ENCODE measurements at places on chromosomes 2 and 18.

DNA sequence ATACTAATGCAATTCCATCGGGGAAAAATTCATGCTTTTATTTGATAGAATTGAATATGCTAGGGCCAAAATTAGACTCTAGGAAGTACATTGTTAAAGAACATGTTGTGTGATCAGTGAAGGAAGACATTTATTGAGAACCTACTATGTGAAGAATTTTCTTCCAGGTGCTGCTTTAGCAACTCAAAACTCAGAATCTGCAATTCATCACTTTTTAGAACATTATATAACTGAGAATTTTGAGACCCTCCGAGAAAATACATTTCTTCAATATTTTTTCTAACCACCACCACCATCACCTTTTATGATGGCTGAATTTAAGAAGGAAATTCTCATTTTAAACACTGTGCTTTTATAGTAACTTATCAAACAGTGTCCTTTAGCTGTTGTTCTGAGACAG is 315.2 kb downstream of the FIGN start:
- no peak for DNase-seq
- no peak overlapping the region for H3K4me3 ChIP-seq
- H3K27ac ChIP-seq: no peak overlapping the region
- H3K27me3 ChIP-seq: no peaks in the 10 kb centered on the region
- no peaks in the 10 kb centered on the region for H3K4me1 ChIP-seq

DNA sequence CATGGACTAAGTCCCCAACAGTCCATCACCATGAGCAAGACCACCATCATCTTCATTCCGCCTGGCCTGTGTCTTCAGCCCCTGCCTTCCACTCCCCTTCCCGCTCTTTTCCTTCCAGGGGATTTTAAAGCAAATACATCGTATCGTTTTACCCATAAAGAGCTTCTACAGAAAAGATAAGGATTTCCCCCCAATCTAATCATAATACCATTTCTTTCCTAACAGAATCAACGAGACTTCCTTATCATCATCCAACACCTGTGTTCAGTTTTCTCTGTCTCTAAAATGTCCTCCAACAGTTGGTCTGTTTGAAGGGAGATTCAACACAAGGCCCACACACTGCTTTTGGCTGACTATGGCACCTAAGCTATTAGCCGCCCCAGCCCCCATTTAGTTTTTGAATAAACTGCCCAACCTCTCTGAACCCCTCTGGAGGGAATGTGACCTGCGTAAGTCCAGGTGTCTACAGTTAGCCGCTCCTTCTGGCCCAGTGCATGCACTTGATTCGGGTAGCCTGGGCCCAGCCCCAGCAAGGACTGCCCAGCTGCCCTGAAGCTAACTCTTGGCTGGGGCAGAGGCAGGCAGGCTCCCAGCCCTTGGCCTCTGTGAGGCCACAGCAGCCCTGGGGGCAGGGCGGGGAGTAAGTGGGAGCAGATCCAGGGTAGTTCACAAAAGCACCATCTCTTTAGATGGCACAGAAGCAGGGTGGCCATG is 25.3 kb upstream of the SEMA4C start:
- no peak overlapping the region for H3K4me3 ChIP-seq
- no peaks in the 10 kb centered on the region for H3K27me3 ChIP-seq
- H3K4me1 ChIP-seq: peaks cover 37% of the 10 kb centered on the region

- H3K27ac ChIP-seq: no peak overlapping the region
- no peaks in the 10 kb centered on the region for H3K27me3 ChIP-seq
- no peaks in the 10 kb centered on the region for H3K36me3 ChIP-seq
- H3K4me3 ChIP-seq: no peak overlapping the region
Observed at GRCh38 chr2:130972410-130972809, 120.8 kb downstream of the FAM168B start.

GRCh38 chr2:147051248-147051647 is 793.6 kb upstream of the ACVR2A start:
- no peak overlapping the region for H3K4me3 ChIP-seq
- H3K27me3 ChIP-seq: no peaks in the 10 kb centered on the region
- no peaks in the 10 kb centered on the region for H3K36me3 ChIP-seq
- H3K27ac ChIP-seq: no peak overlapping the region
- DNase-seq: no peak

DNA sequence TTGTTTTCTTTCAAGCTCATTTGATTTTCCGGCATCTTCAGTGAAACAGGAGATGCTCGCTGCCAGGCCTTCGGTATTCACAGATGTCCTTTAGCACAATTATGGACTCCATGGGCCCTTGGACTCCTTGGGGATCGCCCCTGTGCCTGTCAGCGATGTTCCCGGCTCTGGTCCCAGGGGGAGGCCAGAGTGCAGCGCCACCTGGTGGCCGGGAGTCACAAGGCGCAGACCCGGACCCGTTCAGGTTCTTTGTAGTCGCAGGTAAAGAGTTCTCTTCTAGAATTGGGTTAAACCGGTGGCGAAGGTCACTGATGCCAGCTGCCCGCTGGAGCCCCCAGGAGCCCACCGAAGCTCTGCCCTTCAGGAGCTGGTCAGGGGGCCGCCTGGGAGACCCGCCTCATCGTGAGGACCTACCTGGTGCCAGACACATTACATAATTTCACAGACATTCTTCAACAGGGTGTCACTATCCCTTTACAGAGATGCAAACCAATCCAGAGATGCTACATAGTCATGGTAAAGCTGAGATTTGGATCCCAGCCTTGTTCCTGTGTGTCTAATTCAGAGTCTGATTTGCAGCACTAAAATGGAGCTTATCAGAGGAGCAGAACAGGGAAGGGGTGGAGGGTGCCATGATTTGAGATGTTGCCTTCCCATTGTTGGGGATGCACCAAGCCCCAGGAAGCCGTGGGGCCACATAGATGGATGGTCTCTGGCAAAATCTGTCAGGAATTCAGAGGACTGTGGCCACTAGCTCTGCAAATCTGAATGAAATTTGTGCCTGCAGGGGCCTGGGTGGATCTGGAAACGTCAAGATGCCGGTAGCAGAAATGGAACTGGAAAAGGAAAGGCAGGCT is 6.0 kb upstream of the INPP5D start:
- H3K36me3 ChIP-seq: no peaks in the 10 kb centered on the region
- peaks cover 5% of the 10 kb centered on the region for H3K4me1 ChIP-seq
- H3K4me3 ChIP-seq: no peak overlapping the region
- DNase-seq: peak; percentile 83
- H3K27ac ChIP-seq: no peak overlapping the region

GRCh38 chr2:198371921-198372543 is 567.6 kb downstream of the PLCL1 start:
- no peak overlapping the region for H3K4me3 ChIP-seq
- no peaks in the 10 kb centered on the region for H3K4me1 ChIP-seq
- no peaks in the 10 kb centered on the region for H3K36me3 ChIP-seq
- H3K27me3 ChIP-seq: no peaks in the 10 kb centered on the region
- H3K27ac ChIP-seq: no peak overlapping the region

- H3K4me1 ChIP-seq: peaks cover 26% of the 10 kb centered on the region
- H3K27ac ChIP-seq: no peak overlapping the region
- H3K4me3 ChIP-seq: no peak overlapping the region
- H3K27me3 ChIP-seq: no peaks in the 10 kb centered on the region
- DNase-seq: no peak
- H3K36me3 ChIP-seq: no peaks in the 10 kb centered on the region
Observed at GRCh38 chr2:187686416-187687024, 132.3 kb upstream of the TFPI start.

DNA sequence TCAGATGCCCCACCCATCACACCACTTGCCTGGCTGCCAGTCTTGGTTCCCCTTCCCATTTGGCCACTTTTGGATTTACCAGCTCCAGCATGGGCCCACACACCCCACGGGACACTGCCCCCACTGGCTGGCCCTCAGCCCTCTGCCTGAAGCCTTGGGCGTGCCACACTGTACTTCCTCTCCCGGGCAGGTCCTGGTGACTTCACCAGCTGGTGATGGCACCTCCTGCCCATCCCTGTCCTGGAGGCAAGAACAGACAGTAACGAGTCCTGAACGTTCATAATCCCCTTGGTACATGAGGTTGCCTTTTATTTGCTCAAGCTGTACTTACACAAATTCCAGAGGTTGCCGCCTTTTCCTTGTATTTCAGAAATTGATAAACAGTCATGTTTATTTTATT is 81.1 kb downstream of the TMEM17 start:
- H3K4me1 ChIP-seq: no peaks in the 10 kb centered on the region
- no peaks in the 10 kb centered on the region for H3K36me3 ChIP-seq
- no peak for DNase-seq
- no peaks in the 10 kb centered on the region for H3K27me3 ChIP-seq

GRCh38 chr2:178238154-178238521 is 43.8 kb downstream of the OSBPL6 start:
- H3K27me3 ChIP-seq: no peaks in the 10 kb centered on the region
- no peak overlapping the region for H3K27ac ChIP-seq
- H3K36me3 ChIP-seq: no peaks in the 10 kb centered on the region
- peaks cover 10% of the 10 kb centered on the region for H3K4me1 ChIP-seq
- H3K4me3 ChIP-seq: no peak overlapping the region

GRCh38 chr2:11169333-11169732 is 14.1 kb downstream of the SLC66A3 start:
- peaks cover 4% of the 10 kb centered on the region for H3K36me3 ChIP-seq
- H3K27ac ChIP-seq: no peak overlapping the region
- H3K4me1 ChIP-seq: no peaks in the 10 kb centered on the region

GRCh38 chr18:76431437-76432273 is 63.4 kb downstream of the ZNF516 start:
- H3K36me3 ChIP-seq: peaks cover 26% of the 10 kb centered on the region
- H3K4me3 ChIP-seq: no peak overlapping the region
- no peaks in the 10 kb centered on the region for H3K27me3 ChIP-seq
- no peak overlapping the region for H3K27ac ChIP-seq
- no peak for DNase-seq
- H3K4me1 ChIP-seq: peaks cover 20% of the 10 kb centered on the region

- peaks cover 31% of the 10 kb centered on the region for H3K36me3 ChIP-seq
- no peaks in the 10 kb centered on the region for H3K27me3 ChIP-seq
- peaks cover 69% of the 10 kb centered on the region for H3K4me1 ChIP-seq
- H3K27ac ChIP-seq: peak overlapping the region; percentile 51
Observed at GRCh38 chr18:58177004-58177717, 133.1 kb downstream of the NEDD4L start.

DNA sequence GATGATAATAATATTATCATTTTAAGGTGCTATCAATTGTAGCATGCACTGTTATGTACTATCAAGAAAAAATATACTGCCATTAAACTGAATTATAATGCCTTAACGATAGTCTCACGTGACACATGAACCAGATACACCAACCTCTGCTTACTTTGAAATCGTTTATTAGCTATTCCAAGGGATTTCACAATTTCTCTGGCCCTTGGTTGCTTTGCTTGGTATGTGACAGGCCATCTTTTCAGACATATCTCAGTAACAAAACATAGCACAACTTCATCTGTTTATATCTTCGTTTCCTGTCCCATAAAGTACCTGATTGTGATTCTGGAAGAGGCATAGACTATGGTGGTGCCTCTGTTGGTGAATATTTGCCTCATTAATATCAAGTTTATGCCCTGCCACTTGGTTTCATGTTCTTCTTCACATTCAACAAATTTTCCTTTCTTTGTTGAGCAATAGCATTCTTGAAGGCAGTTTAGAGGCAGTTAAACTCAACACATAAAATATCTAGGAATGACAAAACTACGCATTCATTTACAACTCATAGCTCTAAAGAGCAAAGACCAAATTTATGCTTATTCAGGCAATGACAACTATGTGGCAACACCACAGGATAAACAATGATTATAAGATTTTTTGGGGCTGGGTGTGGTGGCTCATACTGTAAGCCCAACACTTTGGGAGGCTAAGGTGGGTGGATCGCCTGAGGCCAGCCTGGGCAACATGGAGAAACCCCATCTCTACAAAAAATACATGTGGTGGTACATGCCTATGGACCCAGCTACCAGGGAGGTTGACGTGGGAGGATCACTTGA is 84.3 kb downstream of the MCFD2 start:
- DNase-seq: no peak
- H3K27me3 ChIP-seq: peaks cover 35% of the 10 kb centered on the region
- H3K4me3 ChIP-seq: no peak overlapping the region
- H3K27ac ChIP-seq: no peak overlapping the region
- no peaks in the 10 kb centered on the region for H3K4me1 ChIP-seq

- DNase-seq: no peak
- H3K27me3 ChIP-seq: no peaks in the 10 kb centered on the region
- no peak overlapping the region for H3K27ac ChIP-seq
- H3K4me3 ChIP-seq: no peak overlapping the region
- no peaks in the 10 kb centered on the region for H3K36me3 ChIP-seq
- H3K4me1 ChIP-seq: no peaks in the 10 kb centered on the region
Observed at GRCh38 chr18:68769461-68769860, 28.4 kb upstream of the CCDC102B start.

DNA sequence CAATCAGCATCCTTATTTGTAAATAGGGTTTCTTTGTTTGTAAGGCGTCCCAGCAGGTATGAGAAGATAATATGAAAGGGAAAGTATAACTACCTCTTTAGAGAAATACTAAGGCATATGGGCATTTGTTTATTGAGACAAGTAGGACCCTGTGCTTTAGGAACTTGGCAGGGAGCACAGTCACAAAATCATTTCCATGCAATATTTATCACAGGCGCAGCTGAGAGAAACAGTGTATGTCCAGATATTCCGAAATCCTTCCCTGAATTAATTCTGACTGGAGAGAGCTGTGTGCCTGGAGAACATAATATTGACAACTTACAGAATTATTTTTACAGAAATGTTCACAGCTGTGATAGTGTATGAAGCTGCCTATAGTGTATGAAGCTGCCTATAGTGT is 416.7 kb downstream of the THSD7B start:
- no peaks in the 10 kb centered on the region for H3K36me3 ChIP-seq
- H3K27ac ChIP-seq: no peak overlapping the region
- H3K27me3 ChIP-seq: no peaks in the 10 kb centered on the region
- no peak for DNase-seq
- no peak overlapping the region for H3K4me3 ChIP-seq

GRCh38 chr18:62545098-62545497 is 22.3 kb downstream of the ZCCHC2 start:
- H3K27me3 ChIP-seq: no peaks in the 10 kb centered on the region
- no peak overlapping the region for H3K4me3 ChIP-seq
- no peaks in the 10 kb centered on the region for H3K4me1 ChIP-seq

Data from Calu3 (cell line).